ENCODE measurements at places on chromosomes 12 and 14. TPM values are rescaled to one million over a fixed set of nuclear protein-coding genes. Genes with fewer than 3 reads are reported as not detected.

- no peaks in the 10 kb centered on the region for H3K27me3 ChIP-seq
- no peak for DNase-seq
- no peak overlapping the region for H3K27ac ChIP-seq
- H3K36me3 ChIP-seq: no peaks in the 10 kb centered on the region
- H3K4me3 ChIP-seq: no peak overlapping the region
- no peaks in the 10 kb centered on the region for H3K4me1 ChIP-seq
Observed at GRCh38 chr12:119544765-119545625, 48.6 kb upstream of the TMEM233 start.

- H3K27ac ChIP-seq: no peak overlapping the region
- no peaks in the 10 kb centered on the region for H3K36me3 ChIP-seq
- no peak for DNase-seq
- H3K27me3 ChIP-seq: no peaks in the 10 kb centered on the region
Observed at GRCh38 chr12:22573181-22573580, 28.8 kb upstream of the C2CD5 start.

DNA sequence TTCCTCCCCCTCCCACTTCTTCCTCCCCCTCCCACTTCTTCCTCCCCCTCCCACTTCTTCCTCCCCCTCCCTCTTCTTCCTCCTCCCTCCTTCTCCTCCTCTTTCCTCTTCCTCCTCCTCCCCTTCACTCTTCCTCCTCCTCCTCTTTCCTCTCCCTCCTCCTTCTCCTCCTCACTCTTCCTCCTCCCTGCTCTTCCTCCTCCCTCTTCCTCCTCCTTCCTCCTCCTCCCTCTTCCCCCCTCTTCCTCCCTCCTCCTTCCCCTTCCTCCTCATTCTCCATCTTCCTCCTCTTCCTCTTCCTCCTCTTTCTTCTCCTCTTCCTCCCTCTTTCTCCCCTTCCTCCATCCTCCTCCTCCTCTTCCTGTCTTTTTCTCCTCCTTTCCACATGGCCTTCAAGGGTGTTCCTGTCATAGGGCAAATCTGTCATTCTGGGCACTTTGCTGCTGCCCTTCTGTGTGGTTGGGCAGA is 111.4 kb downstream of the PHETA1 start:
- peaks cover 84% of the 10 kb centered on the region for H3K27me3 ChIP-seq
- no peak for DNase-seq
- H3K27ac ChIP-seq: no peak overlapping the region
- H3K36me3 ChIP-seq: no peaks in the 10 kb centered on the region

DNA sequence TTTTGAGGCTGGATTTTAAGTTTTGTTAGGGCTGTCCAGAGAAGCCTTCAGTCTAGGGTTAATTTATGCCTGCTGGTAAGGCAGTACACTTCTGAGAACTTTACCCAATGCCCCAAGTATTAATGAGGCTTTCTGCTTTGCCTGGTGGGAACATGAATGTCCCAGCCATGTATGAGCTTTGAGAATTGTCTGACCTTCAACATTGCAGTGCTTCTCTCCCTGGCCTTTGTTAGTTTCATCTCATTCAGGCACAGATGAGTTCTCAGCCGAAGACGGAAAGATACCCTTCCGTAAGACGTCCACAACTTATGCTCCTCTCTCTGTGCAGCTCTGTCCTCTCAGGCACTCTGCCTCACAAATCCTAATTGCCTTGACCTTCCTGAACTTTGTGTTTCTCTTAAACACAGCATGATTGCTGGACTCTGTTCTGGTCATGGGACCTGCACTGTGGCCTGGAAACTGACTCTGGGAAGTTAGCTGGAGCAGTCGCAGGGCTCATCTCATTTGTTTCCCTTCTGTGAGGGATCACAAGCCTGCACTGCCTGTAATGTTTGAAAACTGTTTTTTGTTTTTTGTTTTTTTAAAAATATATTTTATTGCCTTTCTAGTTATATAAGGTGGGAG is 15.7 kb downstream of the CHPT1 start:
- DNase-seq: no peak
- H3K27ac ChIP-seq: peak overlapping the region; percentile 61
- H3K27me3 ChIP-seq: no peaks in the 10 kb centered on the region

- H3K27me3 ChIP-seq: peaks cover under 1% of the 10 kb centered on the region
- DNase-seq: no peak
- no peaks in the 10 kb centered on the region for H3K36me3 ChIP-seq
- H3K4me1 ChIP-seq: no peaks in the 10 kb centered on the region
Observed at GRCh38 chr12:7369274-7369729, 65.4 kb downstream of the ACSM4 start.

DNA sequence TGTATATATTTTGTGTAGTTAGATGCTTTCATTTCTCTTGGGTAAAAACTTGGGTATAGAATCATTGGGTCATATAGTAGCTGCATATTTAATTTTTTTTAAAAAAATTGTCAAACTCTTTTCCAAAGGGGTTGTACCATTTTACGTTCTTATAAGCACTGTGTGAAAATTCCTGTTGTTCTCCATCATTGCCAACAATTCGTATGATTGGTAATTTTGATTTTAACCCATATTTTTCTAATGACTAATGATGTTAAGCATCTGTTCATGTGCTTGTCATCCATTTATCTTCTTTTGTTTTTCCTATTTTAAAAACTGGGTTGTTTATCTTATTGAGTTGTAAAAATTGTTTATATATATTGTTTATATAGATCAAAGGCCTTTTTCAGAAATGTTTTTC is 77.4 kb downstream of the OTOGL start:
- no peaks in the 10 kb centered on the region for H3K4me1 ChIP-seq
- H3K4me3 ChIP-seq: no peak overlapping the region
- no peaks in the 10 kb centered on the region for H3K27me3 ChIP-seq
- H3K36me3 ChIP-seq: no peaks in the 10 kb centered on the region

Gene CD4
- 8.3 TPM for total RNA-seq

GRCh38 chr12:124921200-124922031 is 7.0 kb upstream of the UBC start:
- H3K4me3 ChIP-seq: peak overlapping the region; percentile 32
- H3K27ac ChIP-seq: peak overlapping the region; percentile 100
- no peaks in the 10 kb centered on the region for H3K36me3 ChIP-seq
- H3K4me1 ChIP-seq: peaks cover 43% of the 10 kb centered on the region
- DNase-seq: no peak

DNA sequence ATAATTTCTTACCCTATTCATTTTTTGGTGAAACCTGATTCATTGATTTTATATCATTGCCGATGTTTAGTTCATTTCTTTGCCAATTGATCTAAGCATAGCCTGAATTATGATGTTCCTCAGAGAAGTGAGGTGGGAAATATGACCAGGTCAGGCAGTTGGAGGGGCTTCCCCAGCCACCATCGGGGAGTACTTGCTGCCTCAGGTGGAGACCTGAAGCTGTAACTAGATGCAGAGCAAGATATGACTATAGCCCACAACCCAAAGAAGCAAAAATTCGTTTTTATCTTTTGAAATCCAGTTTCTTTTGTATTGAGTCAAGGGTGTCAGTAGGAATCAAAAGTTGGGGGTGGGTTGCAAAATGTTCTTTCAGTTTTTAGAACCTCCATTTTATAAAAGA is 7.9 kb downstream of the PTGDR start:
- H3K27me3 ChIP-seq: no peaks in the 10 kb centered on the region
- H3K27ac ChIP-seq: no peak overlapping the region
- H3K4me3 ChIP-seq: no peak overlapping the region
- no peak for DNase-seq

DNA sequence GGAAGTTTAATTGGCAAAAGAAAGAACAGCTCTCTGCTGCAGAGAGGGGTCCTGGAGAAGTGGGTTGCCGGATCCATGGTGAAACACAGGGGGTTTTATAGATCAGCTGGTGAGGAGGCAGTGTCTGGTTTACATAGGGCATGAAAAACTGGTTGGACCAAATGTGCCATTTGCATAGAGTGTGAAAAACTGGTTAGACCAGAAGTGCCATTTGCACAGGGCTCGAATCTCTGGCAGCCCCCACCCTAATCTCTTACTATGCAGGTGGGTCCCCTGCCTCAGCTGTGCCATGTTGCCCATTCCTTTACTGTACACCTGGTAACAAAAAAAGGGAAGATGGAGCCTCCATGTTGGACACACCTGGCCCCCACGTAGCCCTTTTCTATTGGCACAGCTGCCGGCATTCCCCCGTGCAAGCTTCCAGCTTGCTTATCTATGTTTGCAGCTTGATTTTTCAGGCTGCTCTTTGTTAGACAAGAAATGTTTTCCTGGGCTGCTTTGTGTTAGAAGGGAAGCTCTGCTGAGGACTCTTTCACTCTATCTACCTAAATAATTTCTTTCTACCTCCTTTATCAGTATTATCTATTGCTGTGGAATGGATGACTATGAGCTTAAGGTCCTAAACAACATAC is 61.1 kb upstream of the TMEM132D start:
- no peak overlapping the region for H3K4me3 ChIP-seq
- no peaks in the 10 kb centered on the region for H3K4me1 ChIP-seq
- no peak for DNase-seq
- no peaks in the 10 kb centered on the region for H3K36me3 ChIP-seq
- H3K27ac ChIP-seq: no peak overlapping the region
- H3K27me3 ChIP-seq: peaks cover 9% of the 10 kb centered on the region
